ENCODE measurements at places on chromosomes 12 and 14.
A peak's percentile ranks its signal among the peaks of the same experiment; 100 is the strongest.

- no peak for DNase-seq
Measured at GRCh38 chr14:92688434-92689375, 59.7 kb downstream of the LGMN start.

GRCh38 chr12:11067514-11067913 is 5.4 kb upstream of the TAS2R46 start:
- DNase-seq = no peak

- no peak for DNase-seq
Measured at GRCh38 chr14:64601571-64601970, 51.8 kb downstream of the PPP1R36 start.

DNA sequence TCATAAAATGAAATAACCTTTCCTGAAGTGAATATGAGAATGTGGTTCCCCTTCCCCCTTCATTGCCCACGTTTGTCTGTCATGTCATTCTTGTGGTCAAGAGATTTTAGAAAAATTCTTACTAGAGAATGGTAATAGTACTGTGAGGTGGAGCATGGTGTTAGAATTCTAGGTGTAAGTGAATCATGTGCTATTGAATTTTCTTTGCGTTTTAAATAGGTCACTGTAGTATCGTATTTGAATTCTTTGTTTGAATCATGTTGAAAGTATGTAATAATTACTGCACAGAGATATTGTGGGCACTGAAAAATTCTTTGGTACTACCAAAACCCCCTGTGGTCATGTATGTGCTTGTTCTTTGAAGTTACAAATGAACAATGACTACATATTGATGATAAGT is 49.9 kb downstream of the FUT8 start:
- DNase-seq = peak; percentile 79

DNA sequence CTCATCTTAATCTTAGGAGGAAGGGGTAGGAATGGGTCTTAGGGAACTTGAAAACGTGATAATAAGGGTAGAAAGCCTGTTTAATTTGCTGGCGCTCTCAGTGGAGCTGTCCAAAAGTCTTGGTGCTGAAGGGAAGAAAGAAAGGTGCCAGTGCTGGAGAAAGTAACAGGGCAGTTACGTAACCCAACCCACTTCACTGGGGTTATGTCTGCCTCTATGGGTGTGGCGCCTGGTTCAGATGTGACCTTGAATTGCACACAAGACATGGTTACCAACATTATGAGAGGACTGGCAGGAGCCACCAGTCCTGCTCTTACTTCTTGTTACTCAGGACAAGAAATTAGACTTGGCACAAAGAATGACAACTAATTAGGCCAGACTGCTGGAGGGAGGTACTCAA is 18.6 kb upstream of the GPATCH2L start:
- no peak for DNase-seq

- no peak for DNase-seq
Measured at GRCh38 chr14:49766839-49767238, 1.1 kb upstream of the KLHDC2 start.

All from kidney glomerular epithelial cell (primary cell).